B cell (primary cell): ENCODE measurements at places on chromosomes 3 and 15. TPM values are rescaled to one million over a fixed set of nuclear protein-coding genes. Genes with fewer than 3 reads are reported as not detected.
A peak's percentile ranks its signal among the peaks of the same experiment; 100 is the strongest.

The PATL2 gene
- 58.9 and 60.5 TPM in 2 replicates for total RNA-seq

The AGBL1 gene
- total RNA-seq = not detected in 2 replicates

The ARHGAP31 gene
- 7.8 and 8.3 TPM in 2 replicates for total RNA-seq

- DNase-seq = no peak
Measured at GRCh38 chr3:33473813-33474212, 33.6 kb upstream of the UBP1 start.

DNA sequence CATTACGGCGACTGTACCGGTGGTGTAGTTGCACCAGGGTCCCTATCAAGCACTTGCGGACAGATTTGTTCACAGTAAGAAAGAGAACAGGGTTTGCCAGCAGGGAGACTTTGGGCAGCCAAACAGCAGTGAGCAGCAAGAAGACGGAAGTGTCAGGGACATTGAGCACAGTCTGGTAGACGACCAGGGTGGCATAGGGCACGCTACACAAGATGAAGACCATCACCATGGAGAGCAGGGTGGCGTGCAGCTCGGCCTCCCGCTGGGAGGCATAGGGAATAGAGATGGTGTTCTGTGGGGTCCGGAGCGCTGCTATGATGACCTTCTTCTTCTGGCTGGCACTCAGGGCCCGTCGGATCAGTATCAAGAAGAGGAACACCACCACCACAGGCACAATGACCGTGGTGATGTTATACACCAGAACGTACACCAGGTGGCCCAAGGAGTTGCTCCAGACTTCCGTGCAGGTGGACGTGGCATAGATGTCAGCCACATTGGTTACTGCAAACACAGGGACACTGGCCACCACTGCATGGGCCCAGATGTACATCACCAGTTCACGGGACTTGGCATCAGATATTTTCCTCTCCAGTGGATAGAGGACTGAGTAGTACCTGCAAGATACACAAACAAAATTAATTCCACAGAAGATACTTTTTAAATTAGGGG, 19.1 kb upstream of the FSIP1 start:
- DNase-seq = peak; percentile 31

DNA sequence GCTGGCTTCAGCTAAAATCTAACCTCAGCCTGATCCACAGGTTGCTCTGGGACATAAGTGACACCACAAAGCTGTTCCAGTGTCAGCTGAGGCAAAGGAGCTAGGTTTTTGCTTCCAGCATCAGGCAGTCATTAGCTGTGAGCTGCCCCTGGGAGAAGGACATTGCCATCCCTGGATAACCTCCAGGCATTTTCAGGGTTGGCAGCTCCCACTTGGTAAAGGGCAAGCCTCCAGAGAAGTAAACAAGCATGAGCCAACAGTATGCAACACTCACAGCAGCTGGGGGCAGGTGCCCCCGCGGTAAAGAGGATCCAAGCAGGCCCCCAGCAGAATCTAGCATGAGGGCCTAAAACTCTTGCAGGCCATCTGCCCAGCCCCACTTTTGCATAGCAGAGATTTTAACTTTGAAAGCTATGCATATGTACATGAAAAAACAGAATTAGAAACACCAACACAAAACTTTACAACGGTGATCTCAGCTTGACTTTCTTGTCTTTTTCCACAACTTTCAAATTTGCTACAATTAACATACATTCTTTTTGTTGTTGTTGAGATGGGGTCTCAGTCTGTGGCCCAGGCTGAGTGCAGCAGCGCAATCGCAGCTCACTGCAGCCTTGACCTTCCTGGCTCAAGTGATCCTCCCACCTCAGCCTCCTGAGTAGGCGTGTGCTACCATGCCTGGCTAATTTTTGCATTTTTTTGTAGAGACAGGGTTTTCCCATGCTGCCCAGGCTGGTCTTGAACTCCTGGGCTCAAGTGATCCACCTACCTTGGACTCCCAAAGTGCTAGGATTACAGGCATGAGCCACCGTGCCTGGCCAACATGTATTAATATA, 83.8 kb upstream of the TPM1 start:
- DNase-seq = no peak

DNA sequence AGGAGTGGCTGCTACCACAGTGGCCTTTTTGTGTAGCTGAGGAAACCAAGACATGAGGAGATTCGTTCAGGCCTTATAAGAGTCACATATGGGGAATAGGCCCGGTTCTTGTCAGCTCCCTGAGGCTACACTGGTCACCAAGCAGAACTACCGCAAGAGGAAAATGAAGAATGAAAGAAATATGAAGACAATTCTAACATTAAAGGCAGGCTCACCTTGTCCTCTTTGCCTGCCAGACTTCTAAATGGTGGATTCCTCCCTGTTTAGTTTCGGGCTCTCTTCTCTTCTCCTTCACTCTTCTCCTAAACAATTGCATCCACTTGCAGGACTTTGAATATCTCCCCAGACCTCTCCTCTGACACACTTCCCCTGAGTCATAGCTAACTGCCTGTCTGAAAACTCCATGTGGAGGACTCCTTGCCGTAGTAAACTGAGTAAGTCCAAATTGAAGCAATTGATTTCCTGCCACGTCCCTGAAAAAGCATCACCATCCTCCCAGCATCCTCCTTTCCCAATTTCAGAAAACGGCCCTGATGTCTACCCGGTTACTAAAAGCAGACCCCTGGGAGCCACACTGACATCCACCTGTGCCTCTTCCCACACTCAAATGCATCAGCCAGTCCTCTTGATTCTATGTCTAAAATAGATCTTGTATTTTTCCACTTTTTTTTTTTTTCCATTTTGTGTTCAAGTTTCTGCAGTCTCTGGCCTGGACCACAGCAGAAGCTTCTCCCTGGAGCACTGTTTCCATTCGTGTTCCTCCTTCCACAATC, 30.3 kb upstream of the VEPH1 start:
- DNase-seq = no peak

DNA sequence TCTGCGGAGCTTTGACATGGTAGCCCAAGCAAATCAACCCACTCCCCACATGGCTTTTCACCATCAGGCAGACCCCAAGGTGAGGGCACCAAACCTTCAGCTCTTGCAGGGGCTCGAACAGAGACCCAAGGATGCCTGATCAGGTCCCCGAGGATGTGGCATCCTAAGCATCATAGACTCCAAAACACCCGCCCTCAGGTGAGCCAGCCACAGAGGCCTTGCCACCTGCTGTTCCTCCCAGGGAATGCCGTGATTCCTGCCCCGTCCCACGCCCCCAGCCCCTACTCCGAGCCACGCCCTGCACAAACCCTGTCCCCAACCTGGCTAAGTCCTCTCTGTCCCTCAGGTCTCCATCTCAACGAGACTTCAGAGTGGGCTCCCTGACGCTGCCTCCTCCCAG, 34.7 kb upstream of the SLC41A3 start:
- no peak for DNase-seq

DNA sequence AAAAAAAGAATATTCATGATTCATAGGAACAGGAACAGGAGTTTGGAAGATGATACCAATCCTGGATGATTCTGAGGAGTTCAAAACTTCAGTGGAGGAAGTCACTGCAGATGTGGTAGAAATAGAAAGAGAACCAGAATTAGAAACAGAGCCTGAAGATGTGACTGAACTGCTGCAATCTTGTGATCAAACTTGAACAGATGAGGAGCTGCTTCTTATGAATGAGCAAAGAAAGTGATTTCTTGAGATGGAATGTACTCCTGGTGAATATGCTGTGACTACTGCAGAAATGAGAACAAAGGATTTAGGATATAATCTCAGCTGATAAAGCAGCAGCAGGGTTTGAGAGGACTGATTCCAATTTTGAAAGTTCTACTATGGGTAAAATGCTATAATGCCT, 72.7 kb downstream of the GSK3B start:
- DNase-seq = no peak
